ENCODE measurements at places on chromosomes 5 and 9.

DNA sequence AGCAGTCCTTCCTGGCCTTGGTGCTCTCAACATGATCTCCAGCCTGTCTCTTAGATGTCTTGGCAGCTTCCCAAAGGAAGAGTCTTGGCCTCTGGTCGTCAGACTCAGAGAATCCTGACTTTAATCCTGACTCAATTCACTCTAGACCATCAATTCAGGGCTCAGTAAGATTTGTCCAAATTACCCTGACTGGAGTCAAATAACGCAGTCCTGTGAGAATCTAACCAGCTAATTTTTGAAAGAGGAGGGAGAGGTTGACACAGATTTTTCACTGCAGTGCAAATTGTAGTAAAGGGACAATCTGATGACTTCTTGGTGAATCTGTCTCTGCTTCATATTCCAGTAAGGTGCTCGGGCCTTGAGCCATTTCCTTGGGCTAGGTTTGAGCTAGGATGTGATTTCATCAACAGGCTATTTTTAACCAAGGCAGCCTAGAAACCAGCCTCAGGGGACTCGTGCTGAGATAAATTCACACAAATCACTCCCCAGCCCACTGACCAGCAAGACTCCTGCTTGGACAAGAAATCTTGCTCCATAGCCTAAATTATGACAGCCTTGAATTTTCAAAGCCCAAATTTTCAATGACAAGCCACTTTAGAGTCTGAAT, 257.4 kb downstream of the ENC1 start:
- peak; percentile 27 for DNase-seq

- DNase-seq, result no peak
Observed at GRCh38 chr5:38749861-38750260, 96.0 kb upstream of the OSMR start.

- no peak for DNase-seq
Observed at GRCh38 chr9:89606049-89606623, 1.3 kb downstream of the GADD45G start.

GRCh38 chr5:170218726-170219125, 14.1 kb upstream of the C5orf58 start:
- no peak for DNase-seq

GRCh38 chr5:132057498-132058255, 2.8 kb upstream of the IL3 start:
- no peak for DNase-seq

- no peak for DNase-seq
Observed at GRCh38 chr5:139446956-139447779, 7.8 kb upstream of the DNAJC18 start.

- DNase-seq, result no peak
Observed at GRCh38 chr5:87010736-87011135, 256.9 kb upstream of the RASA1 start.

DNA sequence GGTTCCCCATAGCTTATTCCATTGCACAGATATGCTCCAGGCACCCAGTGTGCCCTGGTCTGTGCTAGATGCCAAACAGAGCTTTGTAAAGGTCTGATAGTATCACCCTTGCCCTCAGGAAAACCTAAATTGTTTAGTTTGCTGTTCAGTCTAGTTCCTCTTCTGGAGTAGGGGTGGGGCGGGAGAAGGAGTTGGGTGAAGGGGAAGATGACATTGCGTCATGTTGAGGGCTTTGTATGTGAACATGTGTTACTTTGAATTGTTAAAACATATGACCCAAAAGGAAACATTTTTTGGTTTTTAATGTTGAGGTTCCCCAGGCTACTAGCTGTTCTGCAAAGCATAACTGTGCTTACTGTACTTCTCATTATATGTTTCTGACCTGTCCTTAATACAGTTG, 40.6 kb downstream of the HACD4 start:
- DNase-seq, result no peak

- no peak for DNase-seq
Observed at GRCh38 chr5:17075236-17075635, 139.1 kb upstream of the MYO10 start.

- no peak for DNase-seq
Observed at GRCh38 chr9:116944714-116945534, 257.8 kb downstream of the TRIM32 start.

DNA sequence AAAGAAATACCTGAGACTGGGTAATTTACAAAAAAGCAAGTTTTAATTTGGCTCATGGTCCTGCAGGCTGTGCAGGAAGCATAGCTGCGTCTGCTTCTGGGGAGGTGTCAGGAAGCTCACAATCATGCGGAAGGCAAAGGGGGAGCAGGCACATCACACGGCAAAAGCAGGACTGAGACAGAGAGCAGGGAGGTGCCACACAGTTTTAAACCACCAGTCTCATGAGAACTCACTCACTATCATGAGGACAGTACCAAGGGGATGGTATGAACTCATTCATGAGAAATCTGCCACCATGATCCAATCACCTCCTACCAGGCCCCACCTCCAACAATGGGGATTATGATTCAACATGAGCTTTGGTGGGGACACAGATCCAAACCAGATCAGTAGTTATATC, 96.2 kb downstream of the OSTF1 start:
- DNase-seq, result no peak

DNA sequence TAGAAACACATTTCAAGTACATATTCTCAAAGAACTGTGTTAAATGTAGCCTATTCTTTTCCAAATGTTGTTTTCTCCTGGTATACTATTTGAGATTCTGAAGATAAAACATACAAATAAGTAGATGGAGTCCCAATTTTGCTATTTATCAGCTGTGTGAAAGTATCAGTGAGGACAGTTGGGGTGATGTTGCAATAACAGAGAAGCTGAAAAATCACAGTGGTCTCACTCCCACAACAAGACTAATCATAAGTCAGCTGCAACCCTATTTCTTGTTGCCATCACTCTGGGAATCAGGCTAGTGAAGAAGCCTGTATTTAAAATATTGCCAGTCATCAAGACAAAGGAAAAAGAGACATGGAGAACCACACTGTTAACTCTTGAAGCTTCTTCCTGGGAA, 25.9 kb upstream of the LURAP1L start:
- DNase-seq, result no peak
